Progenitor cell of endocrine pancreas (in vitro differentiated cells): ENCODE measurements at places on chromosomes 1 and 21.

DNA sequence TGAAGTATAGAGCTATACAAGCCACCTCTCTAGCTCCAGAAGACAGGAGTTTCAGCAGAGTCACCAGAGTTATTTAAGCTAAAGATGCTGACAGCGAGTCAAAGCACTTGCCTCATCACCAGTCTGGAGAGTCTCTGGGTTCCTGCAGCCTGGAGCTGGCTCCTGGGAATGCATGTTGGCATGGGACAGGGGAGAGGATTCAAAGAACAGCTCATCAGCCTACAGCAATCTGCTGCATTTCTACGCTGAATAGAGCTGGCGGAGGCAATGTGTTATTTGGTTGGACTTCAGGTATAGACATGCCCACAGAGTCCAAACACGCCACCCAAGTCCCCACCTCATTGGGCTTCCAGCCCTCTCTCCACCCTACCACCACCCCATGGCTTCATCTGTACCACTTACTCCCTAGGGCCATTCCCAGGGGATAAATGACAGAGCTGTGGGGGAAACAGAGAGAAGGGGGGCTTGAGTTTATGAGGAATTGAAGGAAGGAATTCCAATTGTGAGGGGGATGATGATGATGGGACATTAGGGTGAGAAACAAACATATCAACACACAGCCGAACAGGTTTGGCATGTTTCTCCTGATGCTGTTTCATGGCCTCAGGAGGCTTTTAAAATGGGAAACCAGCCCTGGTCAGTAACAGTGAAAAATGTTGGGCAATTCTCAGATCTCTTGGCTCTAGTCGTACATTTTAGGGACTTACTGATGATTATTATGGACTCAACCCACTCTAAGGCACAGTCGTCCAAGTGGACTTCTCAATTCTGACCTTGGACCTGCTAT, 58.4 kb downstream of the PLEKHA6 start:
- no peak for DNase-seq

DNA sequence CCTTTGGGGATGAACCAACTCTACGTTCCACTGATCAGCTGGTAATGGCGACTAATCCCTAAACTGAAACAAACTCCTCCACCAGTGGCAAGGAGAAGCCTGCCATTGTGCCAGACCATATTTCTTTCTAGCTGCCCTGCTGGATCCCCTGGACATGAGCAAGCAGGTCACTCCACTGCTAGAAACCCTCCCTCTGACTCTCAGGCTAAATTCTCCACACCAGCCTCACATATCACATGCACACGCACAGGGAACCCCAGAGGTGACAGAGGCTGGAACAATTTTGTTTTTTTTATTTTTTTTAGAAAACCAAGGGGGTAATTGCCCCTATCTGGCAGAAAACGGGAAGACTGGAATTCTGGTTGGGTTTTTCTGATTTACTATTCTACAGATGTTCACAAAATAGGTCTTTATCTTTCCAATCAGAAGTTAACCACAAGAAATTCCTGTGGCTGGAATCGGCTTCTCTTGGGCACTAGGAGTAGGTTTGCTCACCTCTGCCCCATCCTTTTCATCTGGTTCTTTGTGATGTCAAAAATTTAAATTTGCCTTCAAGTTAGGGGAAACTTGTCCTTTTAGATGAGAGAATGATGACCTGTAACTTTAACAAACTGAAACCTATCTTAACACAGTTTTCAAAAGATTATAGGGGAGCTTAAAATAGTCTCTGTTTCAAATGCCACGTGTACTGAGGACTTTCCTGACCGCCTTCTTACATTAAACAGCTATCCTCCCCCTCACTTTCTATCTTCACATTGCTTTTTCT, 258.1 kb downstream of the SDCCAG8 start:
- no peak for DNase-seq

DNA sequence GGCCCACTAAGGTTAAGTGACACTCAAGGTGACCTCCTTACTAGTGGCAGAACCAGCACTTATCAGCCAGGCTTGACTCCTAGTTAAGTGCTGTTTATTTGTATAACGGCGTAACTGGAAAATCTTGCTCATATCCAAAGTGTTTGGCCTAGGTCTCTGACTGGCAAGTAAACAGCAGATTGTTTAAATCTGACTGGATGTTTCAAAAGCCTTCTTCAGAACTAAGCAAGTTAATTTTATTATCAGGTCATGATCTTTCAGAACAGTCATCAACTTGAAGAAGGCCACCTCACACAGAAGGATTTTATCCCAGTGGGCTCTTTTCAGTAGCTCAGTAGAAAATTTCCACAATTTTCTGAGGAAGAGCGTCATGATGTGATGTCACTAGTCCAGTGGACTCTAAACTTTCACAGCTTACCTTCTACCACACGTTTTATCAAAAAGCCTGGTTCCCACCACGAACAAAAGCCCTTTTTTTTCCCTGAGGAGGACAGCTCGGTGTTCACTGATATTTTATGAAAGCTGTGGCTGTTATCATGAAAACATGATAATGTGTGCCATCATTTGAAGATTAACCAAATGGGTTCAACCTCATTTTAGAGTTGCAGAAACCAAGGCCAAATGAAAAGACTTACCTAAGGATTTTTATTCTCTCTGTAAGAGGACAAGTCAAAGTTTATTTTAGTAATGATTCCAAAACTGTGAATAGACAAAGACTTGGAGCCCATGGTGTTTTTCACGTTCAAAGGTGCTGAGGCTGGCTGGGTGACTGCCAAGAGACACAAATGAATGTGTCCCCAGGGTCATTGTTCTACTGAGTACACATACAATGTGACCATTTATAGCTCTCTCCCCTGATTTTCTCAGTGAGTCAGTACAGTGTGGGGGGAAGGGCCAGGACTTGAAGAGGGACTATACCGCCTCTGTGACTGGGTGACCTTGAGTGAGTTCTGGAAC, 9.1 kb downstream of the SGIP1 start:
- DNase-seq = no peak

DNA sequence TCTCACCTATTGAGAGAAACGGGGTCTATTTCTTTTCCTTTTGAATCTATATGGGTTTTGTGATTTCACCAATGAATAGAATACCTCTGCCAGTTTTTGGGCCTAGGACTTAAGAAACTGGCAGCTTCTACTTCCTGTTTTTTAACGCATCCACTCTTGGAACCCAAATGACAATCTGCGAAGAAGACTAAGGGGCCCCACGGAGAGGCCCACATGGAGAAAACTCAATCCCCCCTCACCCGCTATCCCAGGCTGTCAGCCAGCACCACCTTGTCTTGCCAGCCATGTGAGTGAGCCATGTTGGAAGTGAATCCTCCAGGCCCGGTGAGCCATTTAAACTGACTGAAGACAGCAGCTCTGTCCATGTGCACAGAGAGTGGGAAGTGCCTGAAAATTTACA, 3.6 kb upstream of the HENMT1 start:
- no peak for DNase-seq

- no peak for DNase-seq
Measured at GRCh38 chr1:212178851-212179250, 106.4 kb upstream of the PPP2R5A start.

DNA sequence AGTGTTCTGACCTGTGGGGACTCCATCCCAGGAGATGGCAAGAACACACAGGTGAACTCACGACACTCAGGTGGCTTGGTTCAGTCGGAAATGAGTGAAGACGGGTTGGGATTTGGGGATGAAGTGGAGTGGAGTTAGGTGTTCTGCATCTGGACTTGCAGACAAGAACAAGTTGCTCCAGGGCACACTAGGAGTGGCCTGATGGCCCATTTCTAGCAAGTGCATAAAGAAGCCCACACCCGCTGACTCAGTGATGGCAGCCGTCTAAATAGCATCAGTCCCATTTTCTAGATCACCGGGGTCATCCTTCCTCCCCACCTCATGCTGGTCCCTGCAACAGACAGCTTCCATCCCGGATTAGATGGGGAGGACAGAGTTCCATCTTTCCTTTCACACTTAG, 278.4 kb downstream of the C1orf94 start:
- no peak for DNase-seq

DNA sequence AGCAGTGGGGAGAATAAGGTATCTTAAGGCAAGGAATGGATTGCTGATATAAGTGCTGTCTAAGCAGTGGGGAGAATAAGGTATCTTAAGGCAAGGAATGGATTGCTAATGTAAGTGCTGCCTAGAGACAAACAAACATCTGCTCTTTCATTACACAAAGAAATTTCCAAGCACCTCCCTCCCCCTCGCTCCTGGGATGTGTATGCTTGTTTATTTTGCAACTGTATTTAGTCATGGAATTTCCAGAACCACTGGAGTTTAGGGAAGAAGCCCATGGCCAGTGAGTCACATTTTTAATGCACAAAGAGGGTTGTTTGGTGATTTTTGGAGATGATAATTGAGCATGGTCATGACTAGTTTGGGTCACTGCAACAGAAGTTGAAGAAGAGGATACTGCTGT, 21.5 kb downstream of the PDPN start:
- DNase-seq = no peak
